Coronary artery (tissue), 2 donors: ENCODE measurements at places on chromosomes 5 and 9.

- no peak for DNase-seq
Observed at GRCh38 chr5:130402906-130403305, 498.6 kb downstream of the CHSY3 start.

DNA sequence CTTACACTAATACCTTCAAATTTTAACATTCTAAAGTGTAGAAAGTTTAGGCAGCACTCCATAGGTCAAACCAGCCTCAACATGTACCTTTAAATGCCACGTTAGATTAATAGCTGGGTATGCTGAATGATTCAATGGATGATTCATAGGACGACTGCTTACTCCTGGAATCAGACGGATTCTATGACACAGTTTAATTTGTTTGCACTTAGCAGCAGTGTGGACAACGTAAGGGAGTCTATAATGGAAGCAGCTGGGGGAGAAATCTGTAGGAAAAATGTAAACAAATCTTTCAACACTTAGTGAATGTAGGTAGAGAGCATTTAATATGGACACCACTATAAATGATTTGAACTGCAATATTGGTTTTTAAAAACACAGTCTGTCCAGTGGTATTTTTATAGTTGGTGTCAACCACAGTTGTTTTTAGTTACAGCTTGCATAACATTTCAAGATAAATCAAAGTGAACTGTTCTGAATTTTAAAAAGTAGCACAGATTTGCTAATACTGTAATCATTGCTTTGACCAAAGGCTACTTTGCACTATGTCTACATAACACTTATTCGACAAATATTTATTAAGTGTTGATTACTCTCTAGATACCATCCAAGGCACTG is 701.5 kb upstream of the MEF2C start:
- DNase-seq = no peak

DNA sequence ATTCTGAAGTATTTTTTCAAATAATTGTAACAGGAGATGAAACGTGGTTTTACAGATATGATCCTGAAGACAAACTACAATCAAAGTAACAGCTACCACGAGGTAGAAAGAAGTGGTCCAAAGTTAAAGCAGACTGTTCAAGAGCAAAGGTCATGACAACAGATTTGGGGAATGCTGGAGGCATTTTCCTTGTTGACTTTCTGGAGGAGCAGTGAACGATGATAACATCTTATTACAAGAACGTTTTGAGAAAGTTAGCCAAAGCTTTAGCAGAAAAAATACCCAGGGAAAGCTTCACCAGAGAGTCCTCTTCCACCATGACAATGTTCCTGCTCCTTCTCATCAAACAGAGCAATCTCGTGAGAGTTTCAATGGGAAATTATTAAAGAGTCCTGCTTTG is 145.4 kb upstream of the NREP start:
- DNase-seq = no peak

- no peak for DNase-seq
Observed at GRCh38 chr5:120843390-120843980, 379.4 kb downstream of the PRR16 start.

GRCh38 chr5:91158011-91158410 is 225.1 kb downstream of the ARRDC3 start:
- DNase-seq = no peak

- no peak for DNase-seq
Observed at GRCh38 chr9:14650596-14650995, 42.6 kb downstream of the ZDHHC21 start.

GRCh38 chr5:86929123-86929766 is 311.5 kb downstream of the COX7C start:
- DNase-seq = no peak

- no peak for DNase-seq
Observed at GRCh38 chr5:14462681-14463080, 118.9 kb upstream of the OTULINL start.

GRCh38 chr5:117262572-117263131 is 688.0 kb upstream of the SEMA6A start:
- no peak for DNase-seq

DNA sequence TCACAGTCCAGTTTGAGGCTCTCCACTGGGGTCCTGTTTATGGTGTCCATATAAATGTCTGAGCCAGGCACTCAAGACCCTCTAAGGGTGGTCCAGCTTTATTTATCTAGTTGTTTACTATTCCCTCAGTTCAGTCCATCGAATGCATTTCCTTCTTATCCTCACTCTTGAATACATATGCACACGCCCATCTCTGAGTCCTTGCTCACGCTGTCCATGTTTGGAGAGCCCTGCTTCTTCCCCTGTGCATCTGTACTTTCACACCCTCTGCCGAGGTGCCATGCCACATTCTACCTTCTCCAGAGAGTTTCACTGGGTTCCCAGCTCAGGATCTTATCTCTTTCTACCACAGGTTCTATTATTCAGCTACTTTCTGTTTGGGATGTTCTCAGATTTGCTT is 30.2 kb upstream of the SEMA6A start:
- no peak for DNase-seq

DNA sequence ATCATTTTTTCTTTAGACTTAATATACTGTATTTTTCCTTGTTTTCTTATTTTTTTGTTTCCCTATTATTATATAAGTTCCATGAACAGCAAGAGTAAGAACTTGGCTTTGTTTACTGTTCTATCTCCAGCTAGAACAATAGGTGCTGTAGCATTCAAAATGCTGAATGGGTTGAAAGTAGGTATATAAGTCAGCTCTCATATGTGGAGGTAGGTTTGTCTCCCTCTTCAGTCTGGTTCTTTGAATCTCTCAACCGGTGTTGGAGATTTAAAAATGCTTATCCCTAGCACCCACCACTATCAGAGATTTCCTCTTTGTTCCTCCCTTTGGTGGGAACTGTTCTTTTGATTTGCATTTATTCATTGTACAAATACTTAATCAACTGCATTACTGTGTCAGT is 87.5 kb upstream of the FSD1L start:
- DNase-seq = no peak

DNA sequence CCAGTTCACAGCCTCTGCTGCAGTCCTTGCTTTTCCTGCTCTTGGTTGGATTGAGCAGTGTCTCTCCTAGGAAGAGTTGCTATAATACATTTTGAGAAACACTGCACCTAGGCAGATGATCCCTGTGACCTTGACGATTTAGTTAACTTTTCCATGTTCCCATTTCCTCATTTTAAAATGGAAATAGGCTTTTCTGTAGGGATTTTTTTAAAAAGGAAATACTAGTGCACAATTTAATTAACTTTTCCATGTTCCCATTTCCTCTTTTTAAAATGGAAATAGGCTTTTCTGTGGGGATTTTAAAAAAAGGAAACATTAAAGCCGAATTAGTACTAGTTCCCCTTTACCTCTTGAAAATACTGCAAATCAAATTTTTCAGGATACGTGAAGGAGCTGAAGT is 4.7 kb downstream of the ATP6V0E1 start:
- DNase-seq = no peak

GRCh38 chr9:132441404-132441803 is 31.4 kb downstream of the CFAP77 start:
- no peak for DNase-seq

GRCh38 chr5:92106808-92107207 is 723.7 kb upstream of the ARRDC3 start:
- DNase-seq = no peak

DNA sequence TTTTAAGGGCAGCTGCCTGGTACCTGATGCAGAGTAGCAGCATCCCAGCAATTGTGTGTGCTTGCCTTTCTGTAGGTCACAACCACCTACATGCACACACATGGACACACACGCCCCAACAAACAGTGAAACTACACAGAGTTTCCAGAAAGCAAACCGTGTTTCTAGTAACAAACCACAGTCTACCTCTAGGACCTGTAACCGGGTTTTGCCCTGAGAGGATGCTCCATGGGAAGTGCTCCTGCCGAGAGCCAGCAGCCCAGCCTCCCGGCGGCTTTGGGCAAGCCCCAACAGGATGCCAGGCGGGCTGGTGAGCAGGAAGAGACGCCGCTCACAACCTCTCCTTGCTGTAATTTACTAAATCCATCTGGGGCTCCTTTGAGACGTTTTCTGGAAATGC is 4.1 kb upstream of the TCF7 start:
- no peak for DNase-seq

DNA sequence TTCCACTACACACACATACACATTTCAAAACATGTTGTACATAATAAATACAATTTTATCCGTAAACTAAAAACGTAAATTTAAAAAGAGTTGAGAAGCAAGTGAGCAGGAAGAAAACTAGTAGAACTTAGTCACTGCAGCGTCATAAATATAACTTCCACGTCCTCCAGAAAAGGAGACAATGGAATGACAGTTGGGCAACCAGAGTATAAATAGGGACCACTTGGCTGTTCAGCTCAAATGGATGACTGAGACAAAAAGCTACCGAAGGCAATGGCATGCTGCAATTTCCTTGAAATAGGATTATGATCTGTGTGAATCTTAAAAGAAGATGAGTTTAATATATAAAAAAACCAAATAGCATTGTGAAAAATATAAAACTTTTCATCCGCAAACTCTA is 438.5 kb upstream of the RGMB start:
- DNase-seq = no peak

GRCh38 chr9:23728736-23729135 is 97.3 kb downstream of the ELAVL2 start:
- no peak for DNase-seq

GRCh38 chr9:7045361-7045760 is 287.6 kb downstream of the KDM4C start:
- no peak for DNase-seq

GRCh38 chr9:81819859-81820546 is 108.2 kb upstream of the SPATA31D4 start:
- no peak for DNase-seq
